Left lung (tissue), 14 donors: ENCODE measurements at places on chromosomes 3 and 15. TPM values are rescaled to one million over a fixed set of nuclear protein-coding genes. Genes with fewer than 3 reads are reported as not detected.

GRCh38 chr3:73621388-73621787 is 3.4 kb downstream of the PDZRN3 start:
- no peak for DNase-seq

DNA sequence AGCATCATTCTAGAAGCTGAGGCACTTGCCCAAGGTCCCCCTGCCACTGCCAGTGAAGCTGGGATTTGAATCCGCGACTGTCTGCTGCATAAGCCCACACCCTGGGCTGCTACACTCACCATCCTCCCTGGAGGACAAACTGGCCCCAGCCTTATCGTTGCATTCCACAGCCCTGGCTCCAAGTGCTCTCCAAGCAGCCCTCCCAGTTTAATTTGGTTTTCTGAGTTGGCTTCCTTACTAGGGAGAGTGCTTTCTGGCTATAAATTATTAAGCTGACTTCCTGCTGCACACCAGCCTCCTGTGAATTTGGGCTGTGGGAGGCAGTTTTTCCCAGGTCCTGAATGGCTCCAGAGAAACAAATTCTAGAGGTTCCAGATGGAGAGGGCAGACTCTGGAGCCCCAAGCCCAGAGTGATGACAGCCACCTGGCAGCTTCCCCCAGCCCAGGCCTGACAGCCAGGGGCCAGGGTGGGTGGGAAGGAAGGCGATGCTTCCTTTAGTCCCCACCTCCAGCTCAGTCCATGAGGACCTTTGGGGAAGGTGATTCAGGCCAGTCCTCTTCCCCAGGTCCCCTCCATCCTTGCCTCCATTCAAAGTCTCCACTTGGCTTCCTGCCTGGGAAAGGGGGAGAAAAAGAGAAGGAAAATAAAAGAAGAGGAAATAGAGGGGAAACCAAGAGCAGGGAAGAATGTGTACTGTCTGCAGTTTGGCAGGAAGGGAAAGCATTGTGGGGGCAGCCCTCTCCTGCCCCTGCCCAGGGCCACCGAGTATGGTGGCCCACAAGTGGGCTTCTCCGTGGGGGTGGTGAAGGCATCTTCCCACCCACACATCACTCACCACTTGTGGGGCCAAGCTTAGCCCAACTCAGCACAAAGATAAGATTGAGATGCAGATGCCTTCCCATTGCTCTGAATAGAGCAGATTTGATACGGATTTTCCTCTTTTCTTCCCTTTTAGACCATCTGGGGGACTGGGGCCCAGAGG is 69.6 kb downstream of the SEMA5B start:
- DNase-seq = peak; percentile 65

GRCh38 chr15:25742041-25742730 is 120.9 kb downstream of the ATP10A start:
- DNase-seq = no peak

DNA sequence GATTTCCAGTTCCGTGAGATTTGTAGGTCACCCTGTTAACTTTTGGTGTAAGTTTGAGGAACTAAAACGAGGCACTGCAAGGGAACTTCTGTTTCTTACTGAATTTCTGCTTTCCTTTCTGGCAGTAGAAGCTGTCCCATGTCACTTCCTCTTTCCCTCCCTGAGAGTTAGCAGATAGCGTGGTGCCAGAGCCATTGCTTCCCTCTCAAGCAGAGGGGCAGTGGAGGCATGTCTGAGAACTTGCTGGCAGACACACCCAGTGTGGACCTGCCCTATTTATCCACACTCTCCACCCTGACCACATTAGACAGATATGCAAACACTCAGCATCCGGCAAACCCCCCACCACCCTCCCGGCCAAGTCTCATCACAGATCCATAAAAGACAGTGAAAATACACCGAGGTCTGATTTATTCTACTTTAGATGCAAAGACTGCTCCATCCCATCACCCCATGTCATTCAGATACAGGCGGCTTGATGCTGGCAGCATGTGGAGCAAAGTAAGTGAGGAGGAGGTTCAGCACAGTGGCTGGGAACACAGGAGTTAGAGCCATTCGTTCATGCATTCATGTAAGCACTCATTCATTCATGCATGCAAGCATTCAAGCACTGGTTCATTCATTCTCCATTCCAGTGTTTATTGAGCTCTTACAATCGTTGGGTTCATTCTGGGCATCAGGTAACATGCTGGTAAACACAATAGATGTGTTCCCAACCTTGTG is 324.7 kb downstream of the SHQ1 start:
- peak; percentile 65 for DNase-seq

HESX1 gene
- 0.61 TPM for total RNA-seq

CELF6 gene
- 2.2 TPM for total RNA-seq

CSTA gene
- total RNA-seq = 18.6 TPM
